ENCODE measurements at places on chromosomes 2 and 18.

- DNase-seq = no peak
Observed at GRCh38 chr18:51727780-51728179, 530.3 kb upstream of the MEX3C start.

DNA sequence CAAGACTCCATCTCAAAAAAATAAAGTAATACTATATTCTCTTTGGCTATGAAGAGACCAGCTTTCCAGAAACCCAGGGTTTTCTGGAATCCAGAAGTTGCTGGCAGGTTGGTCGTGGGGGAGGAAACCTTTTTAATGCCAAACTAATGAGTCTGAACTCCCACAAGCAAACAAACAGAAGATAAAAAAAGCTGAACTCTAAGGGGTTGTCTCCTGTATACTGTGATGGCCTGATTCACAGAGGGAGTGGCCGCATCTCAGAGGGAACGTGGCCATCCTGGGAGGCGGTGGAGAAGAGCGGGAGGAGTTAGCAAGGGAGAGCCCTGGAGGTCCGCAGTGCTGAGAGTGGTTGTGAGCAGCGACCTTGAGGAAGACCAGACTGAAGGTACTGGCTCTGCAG lies 36.1 kb downstream of the LIMS1 start:
- DNase-seq = no peak

GRCh38 chr2:203683932-203684556 lies 22.4 kb upstream of the CD28 start:
- DNase-seq = no peak

DNA sequence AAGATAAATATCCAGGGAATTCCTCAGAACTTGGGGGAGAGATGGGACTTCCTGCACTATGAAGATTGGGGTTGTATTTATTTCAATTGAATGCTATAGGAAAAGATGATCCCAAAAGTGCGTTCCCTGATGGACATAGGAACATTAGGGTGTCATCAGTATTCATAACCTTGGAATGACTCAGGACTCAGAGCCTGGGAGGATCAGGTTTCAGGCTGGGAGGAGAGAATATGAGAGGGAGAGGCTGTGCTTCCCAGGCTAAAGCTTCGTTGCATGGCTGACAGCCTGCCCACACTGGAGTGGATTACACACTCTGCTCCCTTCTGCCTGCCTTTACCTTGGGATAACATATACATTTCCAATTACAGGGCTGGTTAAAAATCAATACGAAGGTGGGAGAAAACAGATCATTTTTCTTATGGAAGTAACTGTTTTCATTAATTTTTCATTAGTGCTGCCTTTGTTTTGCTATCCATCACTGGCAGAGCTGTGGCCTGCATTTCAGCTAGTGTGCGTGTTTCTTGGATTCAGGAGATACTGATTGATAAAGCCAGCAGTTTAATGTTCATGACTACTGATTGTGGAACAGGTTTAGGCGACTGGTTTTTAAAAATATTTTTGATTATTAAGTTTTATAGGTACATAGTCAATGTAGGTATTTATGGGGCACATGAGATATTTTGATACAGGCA lies 118.7 kb downstream of the KCTD1 start:
- no peak for DNase-seq

GRCh38 chr2:144559242-144559641 lies 39.3 kb upstream of the ZEB2 start:
- no peak for DNase-seq

- DNase-seq = no peak
Observed at GRCh38 chr2:182090486-182090885, 104.8 kb downstream of the PPP1R1C start.

- DNase-seq = peak; percentile 42
Observed at GRCh38 chr18:31954349-31954748, 11.4 kb upstream of the TRAPPC8 start.

- DNase-seq = no peak
Observed at GRCh38 chr2:173572848-173573247, 218.2 kb downstream of the CDCA7 start.

- no peak for DNase-seq
Observed at GRCh38 chr2:6159606-6160005, 467.4 kb downstream of the SOX11 start.

DNA sequence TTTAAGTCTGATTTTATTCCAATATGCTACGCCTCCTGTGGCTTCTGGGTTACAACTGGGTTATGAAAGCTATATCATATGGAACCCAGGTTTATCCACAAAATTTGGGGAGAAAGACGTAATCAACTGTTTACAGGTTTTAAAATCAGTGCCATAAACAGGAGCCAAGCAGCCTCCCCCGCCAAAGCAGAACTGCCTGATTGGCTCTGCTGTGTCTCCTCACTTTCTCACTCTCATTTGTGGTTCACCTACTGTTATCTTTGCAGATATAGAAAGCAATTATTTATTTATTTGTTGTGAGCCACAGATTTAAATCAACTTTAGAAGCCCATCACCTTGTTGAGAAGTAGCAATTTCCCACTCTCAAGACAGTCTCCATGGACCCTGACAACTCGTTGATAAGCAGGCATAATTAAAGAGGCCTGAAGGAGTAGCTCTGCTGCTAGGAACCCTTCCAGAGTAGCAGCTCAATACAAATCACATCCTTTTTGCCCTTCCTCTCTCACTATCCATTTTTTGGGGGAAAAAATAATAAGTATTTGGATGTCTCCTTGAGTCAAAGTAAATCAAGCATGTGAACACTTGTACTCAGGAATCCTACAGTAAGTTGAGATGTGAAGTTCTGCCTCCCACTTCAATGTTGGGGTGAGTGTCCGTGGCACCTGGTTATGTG lies 191.0 kb upstream of the CCDC150 start:
- DNase-seq = no peak

GRCh38 chr2:99939135-99939534 lies 203.3 kb downstream of the AFF3 start:
- DNase-seq = no peak

DNA sequence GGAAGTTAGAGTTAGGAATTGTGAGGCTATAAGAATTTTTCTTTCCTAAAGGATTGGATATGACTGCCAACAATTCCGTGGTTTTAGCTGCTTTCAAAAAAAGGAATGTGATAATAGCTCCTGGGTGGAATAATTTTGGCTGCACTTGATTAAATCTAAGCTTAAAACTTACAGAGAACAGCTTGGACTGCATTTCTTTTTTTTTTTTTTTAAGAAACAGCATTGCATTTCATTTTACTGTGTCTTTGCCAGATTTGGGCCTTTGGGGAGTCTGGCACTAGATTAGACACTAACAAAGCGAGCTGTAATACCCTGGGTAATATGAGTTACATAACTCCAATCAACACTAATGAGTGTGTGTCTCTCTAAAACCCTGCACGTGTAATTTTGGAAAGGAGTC lies 37.8 kb upstream of the ZNF397 start:
- DNase-seq = no peak

DNA sequence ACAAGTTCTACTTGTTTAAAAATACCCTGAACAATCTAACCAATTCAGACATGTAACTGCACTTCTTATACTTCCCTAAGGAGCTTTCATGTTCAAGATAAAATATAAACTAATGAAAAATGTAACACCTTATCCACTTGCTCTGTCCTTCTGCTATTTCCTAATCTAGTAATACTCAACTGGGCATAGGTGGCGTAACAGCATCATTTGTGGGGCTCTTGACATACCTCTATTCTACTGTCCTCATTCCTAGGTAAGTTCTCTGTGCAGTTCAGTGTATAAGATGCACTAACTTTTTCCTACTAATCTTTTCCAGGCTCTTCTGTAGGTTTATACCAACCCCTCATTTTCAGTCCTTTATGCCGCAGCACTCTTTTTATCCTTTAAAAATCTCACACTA lies 36.7 kb downstream of the PRKD3 start:
- DNase-seq = no peak

- DNase-seq = no peak
Observed at GRCh38 chr2:68909793-68910674, 38.8 kb upstream of the BMP10 start.

DNA sequence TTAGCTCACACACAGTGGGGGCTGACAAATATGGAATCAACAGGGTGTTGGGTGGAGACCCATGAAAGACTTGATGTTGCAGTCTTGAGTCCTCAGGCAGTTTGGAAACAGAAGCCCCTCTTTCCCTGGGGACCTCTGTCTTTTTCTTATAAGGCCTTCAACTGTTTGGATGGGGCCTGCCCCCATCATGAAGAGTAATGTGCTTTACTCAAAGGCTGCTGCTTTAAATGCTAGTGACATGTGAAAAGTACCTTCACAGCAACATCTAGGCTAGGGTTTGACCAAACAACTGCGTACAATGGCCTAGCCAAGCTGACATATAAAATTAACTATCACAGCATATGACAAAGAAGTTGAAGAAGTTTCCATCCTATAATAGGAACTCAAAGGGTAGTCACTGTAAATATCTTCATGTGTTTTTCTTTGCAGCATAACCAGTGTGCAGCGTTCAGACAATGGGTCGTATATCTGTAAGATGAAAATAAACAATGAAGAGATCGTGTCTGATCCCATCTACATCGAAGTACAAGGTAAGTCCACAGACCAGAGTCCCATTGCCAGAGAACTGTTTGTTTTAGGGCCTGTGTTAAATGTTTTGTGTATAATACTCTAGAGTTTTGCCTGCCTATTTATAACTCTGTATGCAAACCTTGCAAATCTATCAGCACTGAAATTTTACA lies 46.3 kb downstream of the MERTK start:
- DNase-seq = no peak

DNA sequence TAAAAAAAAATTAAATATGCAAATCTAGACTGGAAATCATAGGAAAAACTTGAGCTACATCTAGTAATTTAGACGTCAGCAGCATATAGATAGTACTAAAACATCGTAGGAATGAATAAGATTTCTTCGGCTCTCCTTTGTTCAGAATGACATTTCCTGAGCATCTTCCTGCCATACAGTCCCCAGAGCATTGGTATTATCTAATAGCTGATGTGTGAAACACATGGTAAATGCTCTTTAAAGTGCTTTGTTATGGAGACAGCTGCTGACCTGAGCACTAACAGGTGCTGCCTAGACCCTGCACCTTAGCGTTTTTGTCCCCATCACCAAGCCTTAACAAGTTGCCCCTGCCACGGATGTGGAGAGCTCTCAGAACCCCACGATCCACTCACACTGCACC lies 692.3 kb upstream of the PIK3C3 start:
- DNase-seq = no peak

- no peak for DNase-seq
Observed at GRCh38 chr18:50338122-50338521, 36.7 kb upstream of the SKA1 start.

DNA sequence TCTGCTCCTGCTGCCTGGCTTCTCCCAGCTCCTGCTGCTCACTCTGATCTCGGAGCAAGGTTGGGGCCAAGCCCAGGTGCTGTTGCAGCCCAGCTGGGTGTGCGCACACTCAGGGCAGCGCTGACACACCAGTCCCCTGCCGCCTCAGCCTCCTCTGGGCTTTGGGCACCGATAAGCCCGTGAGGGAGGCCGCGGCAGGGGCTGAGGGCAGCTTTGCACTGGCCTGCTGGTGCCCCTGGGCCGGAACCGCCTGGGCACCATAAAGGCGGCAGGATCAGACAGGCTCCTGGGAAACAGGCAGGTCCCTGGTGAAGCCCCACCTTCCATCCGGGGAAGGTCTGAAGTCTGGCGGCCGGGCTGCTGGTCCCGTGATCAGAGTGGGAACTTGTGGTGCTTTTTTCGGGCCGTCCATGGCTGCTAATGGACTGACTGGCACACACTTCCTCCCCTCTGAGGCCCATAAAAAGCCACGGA lies 14.1 kb upstream of the EML6 start:
- no peak for DNase-seq

GRCh38 chr2:168740360-168740759 lies 62.1 kb upstream of the NOSTRIN start:
- no peak for DNase-seq

DNA sequence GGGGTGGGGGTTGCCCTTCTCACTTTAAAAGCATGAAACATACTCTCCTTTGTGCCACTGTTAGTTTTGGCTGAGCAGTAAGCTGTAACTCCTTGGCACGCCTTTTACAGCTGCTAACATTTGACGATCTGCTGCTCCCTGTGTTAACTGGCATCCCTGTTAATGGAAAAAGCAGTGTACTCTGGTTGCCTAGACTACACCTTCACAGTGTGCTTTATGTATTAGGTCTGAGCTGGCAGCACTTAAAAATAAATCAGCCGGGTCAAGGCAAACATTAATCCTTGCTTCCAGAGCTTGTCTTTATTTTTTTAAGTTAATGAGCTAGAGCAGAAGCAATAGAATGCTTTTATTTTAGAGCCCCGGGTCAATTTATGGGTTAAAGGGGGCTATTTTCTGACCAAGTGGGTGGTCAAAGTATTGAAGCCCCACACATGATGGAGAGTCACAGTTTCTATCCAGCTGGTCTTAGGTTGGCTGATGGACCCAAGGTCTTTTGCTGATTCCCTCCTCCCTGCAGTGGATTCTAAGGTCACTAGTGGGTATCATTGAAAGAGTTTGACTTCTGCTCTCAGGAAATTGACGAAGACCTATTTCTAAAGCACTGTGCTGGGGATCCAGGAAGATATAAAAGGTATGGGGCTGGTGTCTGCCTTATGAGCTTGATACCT lies 54.5 kb downstream of the CFAP221 start:
- DNase-seq = no peak

GRCh38 chr2:73370348-73370747 lies 15.3 kb upstream of the ALMS1 start:
- DNase-seq = no peak

DNA sequence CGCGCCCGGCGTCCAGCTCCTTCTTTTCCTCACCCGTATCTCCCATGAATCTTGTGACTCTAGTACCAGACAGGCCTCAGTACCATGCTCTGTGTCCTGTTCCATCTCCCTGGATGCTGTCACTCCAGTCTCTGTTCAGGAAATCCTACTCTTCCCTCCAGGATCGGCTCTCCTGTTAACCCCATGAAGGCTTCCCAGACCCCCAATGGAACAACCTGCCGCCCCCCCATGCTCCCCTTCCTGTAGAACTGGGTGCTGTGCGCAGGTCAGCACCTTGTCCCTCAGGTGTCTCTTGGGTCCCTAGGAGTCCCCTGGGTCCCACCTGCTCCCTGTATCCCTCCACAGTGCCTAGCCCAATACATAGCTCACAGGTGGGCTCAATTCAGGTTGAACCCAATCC lies 41.3 kb downstream of the MYCN start:
- DNase-seq = no peak

DNA sequence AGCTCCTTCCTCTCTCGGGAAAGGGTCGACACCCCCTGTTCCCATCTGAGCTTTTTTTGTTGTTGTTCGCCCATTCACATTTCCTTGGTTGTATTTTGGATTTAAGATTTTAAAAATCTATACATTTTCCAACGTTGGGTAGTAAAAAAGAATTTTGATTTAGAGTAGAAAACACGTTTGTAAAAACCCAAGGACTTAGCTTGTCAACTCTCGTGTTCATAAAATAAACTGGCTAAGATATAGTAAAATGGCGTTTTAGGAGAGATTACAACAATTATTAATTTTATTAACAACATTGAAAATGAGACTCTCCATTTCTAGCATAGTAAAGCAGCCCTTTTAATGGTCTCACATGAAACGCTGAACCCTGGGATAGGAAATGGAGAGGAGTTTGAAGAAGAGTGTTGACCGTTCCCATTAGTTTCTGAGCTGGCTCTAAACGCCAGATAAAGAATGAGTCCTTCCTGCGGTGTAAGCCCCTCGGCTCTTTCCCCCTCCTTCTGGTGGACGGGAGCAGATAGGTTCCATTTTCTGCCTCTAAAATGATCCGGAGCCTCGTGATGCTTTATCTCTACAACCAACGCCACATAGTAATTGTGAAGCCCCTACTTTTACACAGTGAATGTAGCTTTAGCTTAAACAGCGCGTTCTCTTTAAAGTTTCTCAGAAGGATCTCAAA lies 24.0 kb upstream of the ZNF516 start:
- DNase-seq = no peak

- DNase-seq = no peak
Observed at GRCh38 chr18:73893880-73894279, 253.8 kb downstream of the FBXO15 start.

Data from lower leg skin (tissue), 4 donors.